HEK293T (cell line): ENCODE measurements at places on chromosomes 2 and 18.
A peak's percentile ranks its signal among the peaks of the same experiment; 100 is the strongest.

DNA sequence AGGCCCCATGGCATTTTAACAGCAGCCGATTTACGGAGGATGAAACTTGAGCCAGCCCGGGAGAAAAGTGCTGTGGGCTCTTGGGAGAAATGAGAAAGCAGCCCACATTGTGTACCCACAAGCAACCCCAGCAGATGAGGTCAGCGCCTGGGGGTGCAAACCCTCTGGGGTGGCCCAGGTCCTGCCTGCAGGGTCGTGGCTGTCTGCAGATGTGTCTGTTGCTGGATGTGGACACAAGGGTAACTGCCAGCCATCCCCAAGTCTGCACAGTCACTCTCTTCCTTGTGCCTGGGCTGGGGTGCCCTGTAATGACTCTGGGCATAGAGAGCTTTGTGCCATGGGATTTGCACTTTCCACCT lies 170.8 kb downstream of the PRKCE start:
- no peak for DNase-seq

DNA sequence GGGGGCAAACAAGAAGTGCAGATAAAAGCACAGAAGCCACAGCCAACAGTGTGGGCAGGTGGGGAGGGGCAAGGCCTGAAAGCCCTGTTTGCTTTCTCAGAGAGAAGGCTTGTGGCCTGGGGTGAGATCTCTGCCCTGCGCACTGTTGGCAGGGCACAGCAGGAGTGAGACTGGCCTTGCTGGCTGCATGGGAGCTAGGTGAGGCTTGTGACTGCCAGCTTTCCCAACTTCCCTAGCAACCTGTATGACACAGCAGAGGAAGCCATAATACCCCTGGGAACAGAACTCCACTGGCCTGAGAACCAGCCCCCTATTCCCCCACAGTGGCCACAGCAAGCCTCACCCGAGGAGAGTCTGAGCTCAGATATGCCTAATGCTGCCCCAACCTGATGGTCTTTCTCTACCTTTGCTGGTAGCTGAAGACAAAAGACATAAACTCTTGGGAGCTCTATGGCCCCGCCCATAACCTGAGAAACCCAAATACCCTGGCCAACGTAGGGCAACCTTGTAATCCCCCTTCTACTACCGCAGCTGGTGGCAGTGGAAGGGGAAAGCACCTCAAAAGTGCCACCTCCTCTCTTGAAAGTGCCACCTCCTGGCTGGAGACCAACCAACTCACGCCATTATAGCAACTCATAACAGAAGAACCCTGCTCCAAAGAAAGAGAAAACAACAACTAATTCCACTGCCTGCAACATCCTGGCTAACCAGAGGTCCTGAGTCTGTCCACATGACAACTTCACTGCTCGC lies 44.4 kb downstream of the LCT start:
- DNase-seq = no peak

GRCh38 chr2:155815275-155815674 lies 517.2 kb downstream of the NR4A2 start:
- no peak for DNase-seq

- no peak for DNase-seq
These were observed 3.2 kb downstream of the YPEL5 start for GRCh38 chr2:30149976-30150375.

DNA sequence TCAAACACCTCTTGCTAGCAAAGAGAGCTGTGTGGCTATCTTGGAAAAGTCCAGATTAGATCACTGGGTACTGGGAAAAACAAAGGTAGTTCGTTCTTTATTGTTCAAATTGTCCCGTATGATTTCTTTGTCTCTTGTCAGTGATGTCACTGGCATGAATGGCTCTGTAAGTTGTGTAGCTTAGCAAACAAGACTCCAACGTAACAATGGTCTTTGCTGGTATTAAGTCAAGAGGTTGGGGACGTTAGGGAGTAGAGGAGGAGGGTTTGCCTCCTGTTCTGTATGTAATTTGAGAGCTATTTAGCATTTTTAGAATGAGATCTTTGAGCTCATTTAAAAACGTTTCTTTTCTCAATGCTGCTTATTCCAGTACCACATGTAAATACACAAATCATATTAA lies 216.5 kb upstream of the SP5 start:
- DNase-seq = no peak

DNA sequence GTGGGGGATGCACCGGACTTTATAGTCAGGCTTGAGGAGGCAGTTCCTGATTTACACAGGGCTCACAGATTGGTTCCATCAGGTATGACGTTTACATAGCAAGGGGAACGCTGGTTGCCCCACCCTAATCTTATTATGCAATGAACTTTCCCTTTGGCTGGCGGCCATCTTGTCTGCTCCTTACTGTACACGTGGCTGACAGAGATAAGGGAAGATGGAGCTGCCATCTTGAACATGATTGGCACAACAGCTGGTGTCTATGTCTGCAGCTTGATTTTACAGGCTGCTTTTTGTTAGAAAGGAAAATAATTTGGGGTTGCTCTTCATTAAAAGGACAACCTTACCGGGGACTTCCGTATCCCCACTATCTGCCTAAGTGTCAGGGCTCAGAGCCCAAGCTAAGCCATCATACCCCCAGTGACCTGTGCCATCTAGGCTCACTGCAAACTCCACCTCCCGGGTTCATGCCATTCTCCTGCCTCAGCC lies 33.5 kb upstream of the ATG16L1 start:
- DNase-seq = no peak

- no peak for DNase-seq
These were observed 420 bp downstream of the PIGN start for GRCh38 chr18:62186499-62186773.

- DNase-seq = no peak
These were observed 45.1 kb downstream of the AGAP1 start for GRCh38 chr2:235538981-235539380.

DNA sequence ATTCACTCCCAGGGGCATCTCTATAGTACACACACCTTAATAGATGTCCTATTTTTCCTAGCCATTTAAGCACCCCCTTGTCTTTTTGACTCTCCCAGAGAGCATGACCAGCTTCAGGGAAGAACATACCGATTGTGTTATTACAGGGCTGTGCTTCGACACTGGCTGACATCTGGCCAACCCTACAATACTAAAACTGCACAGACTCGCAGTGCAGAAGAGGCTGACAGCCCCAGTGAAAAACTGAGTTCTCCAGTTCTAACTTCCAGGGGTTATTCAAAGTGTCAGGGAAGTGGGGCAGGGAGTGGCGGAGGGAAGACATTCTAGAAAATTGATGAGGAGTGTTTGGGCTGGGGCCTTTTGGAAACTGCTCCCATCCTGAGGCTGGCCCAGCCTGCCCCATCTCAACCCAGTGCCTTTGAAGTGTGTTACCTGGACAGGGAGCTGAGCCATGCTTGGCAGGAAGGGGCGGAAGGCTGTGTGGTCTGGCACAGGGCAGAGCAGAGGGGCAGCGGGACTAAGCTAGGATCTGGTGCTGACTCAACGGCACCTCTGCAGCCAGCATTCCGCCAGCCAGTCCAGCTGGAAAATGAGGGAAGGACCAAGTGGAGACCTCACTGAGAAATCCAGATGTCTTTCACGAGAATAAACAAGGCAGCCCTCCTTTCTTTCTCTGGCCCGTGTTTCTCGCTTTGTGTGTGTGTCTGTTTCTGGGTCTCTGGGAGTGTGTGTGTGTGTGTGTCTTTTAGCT lies 15.4 kb upstream of the IGFBP5 start:
- no peak for DNase-seq

- DNase-seq = no peak
These were observed 59.0 kb downstream of the PDK1 start for GRCh38 chr2:172614932-172615331.

GRCh38 chr2:183079139-183079775 lies 710 bp downstream of the DUSP19 start:
- DNase-seq = no peak

DNA sequence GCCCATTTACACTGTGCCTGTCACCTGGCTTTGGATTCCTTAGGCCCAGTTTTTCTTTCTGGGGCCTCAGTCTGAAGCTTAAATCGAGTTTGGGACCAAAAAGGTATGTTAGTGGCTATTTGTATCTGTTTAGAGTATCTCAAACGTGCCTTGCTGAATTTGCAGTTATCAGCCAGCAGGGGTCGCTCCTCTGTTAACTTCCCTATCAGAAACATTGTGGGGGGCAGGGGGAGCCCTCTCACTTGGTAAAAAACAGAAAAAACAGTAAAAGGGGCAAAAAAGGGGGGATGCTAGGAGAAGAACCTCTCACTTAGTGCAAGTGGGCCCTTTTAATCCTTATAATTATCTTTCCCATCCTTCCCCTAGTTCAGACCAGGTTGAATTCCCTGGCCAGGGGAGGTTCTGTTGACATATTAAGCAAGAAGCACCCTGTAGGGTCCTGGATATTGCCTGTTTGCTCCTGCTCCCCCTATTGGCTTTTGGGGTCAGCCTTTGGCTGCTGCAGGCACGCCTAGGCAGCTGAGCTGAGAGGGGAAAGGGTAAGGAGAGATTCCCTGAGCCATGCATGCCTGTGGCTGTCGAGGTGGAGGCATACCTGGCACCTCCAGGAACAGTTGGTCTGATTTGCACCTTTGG lies 8.8 kb upstream of the IFIH1 start:
- DNase-seq = no peak

GRCh38 chr18:25350489-25351251 lies 1.3 kb downstream of the ZNF521 start:
- DNase-seq = peak; percentile 50

DNA sequence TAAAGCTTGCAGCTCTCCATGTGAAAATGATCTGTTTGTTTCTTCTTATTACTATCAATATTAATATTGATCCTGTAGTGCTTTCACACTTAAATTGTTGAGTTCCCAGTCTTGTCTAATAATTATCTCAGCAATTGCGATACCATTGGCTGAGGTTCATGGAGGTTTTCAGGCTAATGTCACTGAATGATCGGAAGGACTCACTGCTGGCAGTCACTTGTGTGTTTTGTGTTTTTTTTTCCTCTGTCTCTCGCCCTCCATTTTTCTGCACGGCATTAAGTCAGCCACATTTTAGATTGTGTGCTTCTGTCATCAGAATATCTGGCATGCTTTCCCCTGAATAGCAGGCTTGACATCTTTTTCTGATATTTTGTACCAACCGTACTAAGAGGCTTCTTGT lies 43.7 kb downstream of the AGAP1 start:
- DNase-seq = no peak

DNA sequence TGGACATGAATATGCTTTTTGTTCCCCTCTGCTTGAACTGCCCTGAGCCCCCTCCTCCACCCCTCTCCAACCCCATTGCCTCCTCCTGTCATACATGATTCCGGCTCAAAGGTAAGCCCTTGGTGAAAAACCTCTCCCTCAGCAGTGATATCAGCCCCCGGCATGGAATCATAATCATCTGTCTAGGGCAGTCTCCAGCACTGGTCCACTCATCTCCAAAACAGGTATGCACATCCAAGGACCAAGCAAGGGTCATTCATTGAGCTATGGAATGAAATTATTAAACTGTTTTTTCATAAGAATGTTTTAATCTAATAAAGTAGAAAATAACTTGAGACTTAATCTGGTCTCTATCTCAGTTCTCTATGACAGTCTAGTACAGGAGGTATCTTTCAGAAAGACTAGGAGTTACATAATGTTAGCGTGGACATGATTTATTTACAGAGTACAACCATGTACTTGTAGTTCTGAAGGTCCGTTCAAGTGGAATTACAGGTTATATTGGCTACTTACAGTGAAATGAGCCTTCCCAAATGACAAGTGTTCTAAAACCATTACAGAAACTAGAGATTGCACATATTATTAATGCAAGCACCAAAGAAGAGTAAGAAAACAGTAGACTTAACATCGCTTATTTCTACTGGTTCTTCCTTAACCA lies 75.2 kb downstream of the ACVR1 start:
- DNase-seq = no peak

DNA sequence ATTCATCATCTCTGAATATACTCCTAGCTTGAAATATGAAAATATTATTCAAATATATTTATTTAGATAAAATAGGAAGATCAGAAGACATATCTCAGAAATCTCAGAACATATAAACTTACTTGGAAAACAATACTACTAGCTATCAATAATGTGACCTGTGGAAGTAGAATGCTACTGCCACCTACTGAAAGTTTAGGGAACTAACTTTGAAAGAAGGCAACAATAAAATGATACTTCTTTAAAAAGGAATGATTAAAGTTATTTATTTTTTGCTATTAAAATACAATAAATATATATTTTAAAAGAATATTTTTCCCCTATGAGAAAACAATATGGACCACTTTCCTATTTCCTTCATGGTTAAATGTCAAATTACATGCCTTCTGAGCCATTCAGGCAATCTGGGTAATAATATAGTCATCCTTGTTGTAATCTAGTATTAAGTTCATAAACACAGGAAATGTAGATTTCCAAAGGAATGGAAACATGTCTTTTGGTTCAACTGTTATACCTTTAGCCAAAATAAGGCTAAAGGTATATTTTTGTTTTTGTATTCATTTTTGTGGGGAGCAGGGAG lies 26.0 kb downstream of the ACADL start:
- peak; percentile 11 for DNase-seq

- no peak for DNase-seq
These were observed 1.3 kb downstream of the NETO1 start for GRCh38 chr18:72866442-72866900.

DNA sequence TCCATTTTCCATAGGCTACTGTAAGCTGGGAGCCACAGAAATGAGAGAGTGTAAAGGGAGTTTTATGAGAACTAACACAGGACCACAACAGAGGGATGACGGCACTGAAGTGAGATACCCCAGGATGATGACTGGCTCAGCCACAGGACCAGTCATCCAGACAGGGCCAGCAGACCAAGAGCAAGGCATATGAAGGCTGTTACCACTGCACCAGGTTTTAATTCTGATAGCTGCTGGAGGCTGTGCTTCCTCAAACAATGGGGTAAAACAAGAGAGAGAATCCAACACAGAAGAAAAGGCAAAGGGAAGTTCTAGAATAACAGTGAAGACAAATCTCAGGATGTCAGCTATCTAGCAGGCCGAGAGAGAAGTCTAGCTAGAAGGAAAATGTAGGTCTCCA lies 94.9 kb downstream of the BCL2 start:
- no peak for DNase-seq

- no peak for DNase-seq
These were observed 166.9 kb downstream of the CDCA7 start for GRCh38 chr2:173521450-173522192.

DNA sequence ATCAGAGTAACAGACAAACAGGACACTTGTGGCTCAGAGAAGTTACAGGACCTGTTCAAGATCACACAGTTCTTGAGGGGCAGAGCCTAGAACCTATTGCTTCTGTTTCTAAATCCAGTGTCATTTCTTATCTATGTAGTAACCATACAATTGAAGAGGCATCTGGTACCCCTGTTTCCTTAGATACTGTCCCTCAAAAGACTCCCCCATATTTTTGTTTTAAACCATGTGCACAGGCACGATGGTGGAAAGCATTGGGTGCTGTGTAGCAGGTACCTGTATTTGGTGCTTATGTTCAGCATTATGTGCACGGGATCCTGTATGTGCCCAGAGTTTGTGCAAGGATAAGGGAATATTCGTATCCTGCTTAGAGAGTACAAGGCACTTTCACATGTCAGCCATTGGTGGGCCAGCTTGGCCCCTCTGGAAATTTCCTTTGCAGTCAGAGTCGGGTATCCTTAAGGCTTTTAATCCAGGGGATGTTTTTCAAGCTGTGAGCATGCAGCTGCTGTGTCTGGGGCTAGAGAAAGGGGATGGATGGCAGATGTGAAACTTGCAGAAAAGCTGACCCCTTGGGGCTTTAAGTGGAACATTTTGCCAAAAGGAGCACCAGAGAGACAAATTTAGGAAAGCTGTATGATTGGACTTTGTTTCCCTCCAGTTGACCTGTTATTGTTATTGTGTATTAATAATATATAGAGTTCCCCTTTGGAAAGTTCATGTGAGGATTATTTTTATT lies 2.1 kb downstream of the LBH start:
- DNase-seq = no peak

- DNase-seq = no peak
These were observed 86.4 kb upstream of the FN1 start for GRCh38 chr2:215522237-215522636.

- no peak for DNase-seq
These were observed 11.6 kb downstream of the ZEB2 start for GRCh38 chr2:144508172-144508851.
